ENCODE measurements at places on chromosomes 5 and 9.

DNA sequence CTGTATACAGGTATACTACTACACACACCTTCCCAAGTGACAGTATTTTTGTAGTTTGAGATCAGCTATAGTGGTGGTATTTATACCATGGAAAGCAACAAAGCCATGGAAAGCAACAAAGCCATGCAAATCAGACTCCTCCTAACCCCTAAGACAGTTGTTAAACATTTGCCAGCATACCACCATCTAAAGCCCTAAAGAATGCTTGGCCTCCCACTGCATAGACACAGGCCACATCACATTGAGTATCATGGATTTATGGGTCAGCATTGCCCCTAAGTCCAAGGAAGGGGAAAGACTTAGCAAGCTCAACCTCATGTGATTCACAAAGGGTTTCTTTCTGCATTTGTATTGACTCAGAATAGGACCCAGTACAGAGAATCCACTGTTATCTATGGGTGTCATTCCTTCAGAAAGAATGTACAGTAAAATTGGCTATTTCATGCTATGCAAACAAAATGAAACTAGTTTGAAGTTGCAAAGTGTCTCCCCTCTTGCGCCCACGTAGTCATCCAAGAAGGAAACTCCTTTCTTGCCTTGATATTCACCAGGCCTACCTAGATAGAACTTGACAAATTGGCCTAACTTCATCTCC lies 70.4 kb upstream of the IQGAP2 start:
- no peak for DNase-seq

DNA sequence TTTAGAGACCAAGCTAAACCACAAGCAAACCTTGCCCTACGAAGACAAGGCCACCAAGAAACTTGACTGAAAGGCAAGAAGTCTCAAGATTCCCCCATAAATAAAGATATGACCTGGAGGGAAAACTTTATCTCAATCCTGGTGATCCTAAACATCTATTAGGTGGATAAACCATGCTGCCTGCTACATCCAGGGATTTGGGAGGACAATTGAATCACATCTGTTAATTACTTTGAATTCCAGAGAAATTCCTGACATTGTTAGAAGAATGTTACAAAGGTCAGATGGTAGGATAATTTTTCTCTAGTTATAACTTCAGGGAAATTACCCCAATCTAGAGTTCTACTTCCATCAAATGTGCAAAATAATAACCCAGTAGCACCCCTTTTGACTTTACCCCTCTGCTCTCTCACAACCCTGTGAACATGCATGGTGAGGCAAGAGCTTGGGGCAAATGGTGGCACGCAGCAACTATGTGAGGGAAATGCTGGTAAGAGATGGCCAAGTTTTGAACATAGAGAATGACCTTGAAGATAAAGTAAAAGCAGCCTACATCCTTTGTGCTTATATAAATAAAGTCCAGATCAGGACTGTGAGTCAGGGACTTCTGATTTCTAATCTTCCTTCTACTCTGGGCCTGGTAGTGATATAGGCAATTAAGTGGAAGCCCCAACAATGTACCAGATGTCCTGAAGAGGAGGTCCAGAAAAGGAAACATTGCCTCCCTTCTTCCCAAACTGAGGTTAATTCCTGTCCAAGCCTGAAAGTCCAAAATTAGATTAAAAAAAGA lies 57.1 kb upstream of the PTGER4 start:
- DNase-seq, result no peak

DNA sequence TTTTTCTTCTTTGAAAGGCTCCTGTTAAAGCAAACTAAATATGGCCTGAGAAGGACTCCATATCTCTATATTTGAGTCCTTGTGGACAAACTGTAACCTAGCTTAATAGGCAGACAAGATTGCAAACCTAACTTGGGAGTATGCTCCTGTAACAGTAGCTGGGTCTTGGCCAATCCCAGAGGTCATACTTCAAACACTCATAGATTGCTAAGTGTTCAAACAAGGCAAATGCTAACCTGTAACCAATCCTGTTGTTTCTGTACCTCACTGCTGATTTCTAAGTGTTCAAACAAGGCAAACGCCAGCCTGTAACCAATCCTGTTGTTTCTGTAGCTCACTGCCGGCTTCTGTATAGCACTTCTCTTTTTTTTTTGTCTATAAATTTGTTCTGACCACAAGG lies 50.6 kb upstream of the CLK4 start:
- no peak for DNase-seq

DNA sequence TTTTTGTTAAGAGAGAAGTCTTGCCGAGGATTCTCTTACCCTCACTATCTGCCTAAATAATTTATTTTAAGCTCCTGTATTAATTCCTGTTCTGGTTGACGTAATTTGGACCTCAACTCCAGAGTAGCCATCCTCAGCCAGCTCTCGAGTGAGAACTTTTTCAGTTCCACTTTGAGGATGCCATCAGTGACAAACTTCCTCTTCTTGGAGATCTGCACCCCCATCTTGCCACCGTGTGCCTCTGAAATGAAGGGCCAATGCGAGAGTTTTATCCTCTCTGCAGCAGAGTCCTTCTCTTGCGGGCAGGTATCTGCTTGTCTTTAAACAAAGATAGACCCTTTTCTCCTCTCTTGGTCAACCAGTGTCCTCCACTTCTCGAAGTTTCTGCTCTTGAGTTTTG lies 19.5 kb upstream of the TMEM174 start:
- DNase-seq, result no peak

- no peak for DNase-seq
Observed at GRCh38 chr5:139949710-139950109, 93.4 kb downstream of the NRG2 start.

Data from breast epithelium (tissue), 4 donors.